ENCODE measurements at places on chromosomes 1 and 21.

DNA sequence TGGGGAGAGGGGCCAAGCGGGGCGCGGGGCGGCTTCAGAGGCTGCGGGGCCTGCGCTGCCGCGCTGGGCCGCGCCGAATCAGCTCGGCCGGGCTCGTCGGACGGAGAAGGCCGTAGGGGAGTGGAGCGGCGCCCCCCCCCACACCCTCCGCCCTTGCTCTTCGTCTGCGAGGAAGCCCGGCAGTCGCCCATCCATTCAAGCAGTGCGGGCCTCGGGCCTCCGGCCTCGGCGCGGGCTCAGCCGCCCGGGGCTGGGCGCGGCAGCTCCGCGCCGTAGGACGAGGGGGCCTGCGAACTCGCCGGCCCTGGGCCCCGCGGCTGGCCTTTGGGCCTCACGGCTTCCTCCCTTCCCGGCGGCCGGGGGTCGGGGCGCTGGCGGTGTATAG is 564 bp downstream of the CTPS1 start:
- DNase-seq, result no peak

GRCh38 chr1:89363196-89363595 is 663 bp upstream of the GBP6 start:
- DNase-seq, result no peak

GRCh38 chr1:17539118-17539476 is 401 bp upstream of the ARHGEF10L start:
- DNase-seq, result no peak

DNA sequence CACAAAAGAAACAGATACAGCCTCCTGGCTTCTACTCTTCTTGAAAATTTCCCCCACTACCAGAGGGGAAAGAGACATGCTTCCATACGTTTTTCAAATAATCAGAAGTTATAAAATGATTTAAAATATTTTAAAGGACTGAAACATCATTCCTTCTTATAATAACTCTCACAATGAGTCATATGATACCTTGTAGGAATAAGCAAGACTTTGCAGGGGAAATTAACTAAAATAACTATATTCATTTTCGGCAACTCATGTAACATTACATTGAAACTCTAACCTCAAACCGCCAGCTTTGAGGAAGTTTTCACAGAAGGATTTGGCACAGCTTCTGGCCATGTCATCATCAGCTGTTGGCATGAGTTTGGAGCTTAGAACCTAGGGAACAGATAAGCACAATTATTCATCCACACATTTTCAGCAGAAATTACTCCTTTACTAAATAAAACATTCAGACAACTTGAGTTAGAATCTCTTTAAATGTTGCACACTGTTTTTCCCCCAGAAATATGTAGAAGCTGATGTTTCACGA is 85.9 kb downstream of the USP24 start:
- no peak for DNase-seq

- DNase-seq, result no peak
Observed at GRCh38 chr1:41658431-41659158, 174.1 kb upstream of the EDN2 start.

DNA sequence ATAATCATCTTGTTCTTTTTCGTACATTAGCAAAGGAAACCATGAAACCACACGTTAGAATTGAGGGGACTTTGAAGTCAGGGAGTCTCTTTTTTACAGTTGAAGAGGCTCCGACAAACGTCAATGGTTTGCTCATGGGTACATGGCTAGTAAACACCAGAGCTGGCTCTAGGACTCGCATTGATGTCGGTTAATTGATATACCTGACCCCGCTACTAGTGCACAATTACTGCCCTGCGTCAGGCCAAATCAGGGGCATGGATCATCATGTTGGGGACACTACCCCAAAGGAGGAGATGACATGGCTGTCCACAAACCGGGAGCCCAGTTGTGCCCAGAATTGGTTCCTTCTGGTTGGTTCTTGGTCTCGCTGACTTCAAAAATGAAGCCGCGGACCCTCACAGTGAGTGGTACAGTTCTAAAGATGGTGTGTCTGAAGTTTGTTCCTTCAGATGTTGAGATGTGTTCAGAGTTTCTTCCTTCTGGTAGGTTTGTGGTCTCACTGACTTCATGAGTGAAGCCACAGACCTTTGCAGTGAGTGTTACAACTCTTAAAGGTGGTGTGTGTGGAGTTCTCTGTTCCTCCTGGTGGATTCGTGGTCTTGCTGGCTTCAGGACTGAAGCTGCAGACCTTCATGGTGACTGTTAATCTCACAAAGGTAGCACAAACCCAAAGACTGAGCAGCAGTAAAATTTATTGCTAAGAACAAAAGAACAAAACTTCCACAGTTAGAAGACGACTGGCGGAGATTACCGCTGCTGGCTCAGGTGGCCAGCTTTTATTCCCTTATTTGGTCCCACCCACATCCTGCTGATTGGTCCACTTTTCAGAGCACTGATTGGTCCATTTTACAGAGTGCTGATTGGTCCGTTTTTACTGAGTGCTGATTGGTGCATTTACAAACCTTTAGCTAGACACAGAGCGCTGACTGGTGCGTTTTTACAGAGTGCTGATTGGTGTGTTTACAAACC is 126.9 kb upstream of the ERRFI1 start:
- no peak for DNase-seq

DNA sequence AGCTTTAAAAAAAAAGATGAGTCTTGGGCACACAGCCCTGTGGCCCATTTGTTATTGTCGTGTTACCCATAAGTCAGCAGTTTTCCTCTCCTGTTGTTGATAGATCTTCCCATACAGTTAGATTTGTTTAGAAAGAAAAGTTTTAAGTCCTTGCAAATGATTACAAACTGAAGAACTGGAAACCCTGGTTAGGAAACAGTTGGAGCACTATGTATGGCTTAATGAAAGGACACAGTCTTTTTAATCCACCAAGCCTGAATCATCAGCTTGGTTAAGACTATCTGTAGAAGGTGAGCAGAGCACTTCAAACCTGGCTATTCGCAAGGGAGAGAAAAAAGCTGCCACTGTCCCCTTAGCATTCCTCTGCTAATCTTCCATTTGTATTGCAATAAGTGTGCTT is 241.0 kb downstream of the DISC1 start:
- DNase-seq, result no peak

- DNase-seq, result no peak
Observed at GRCh38 chr1:16091296-16091695, 17.8 kb upstream of the FAM131C start.

DNA sequence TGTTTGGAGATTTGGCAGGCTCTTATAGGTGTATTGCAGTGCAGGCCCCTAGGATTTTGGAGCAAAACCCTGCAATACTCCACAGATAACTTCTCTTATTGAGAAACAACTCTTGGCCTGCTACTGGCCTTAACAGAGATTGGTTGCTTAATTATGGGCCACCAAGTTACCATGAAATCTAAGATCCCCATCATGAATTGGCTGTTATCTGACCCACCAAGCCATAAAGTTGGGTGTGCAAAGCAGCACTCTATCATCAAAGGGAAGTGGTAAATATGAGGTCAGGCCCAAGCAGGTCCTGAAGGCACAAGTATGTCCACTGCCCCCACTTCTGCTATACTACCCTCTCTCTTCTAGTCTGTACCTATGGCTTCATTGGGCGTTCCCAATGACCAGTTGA is 130.0 kb upstream of the TNFSF4 start:
- no peak for DNase-seq

GRCh38 chr1:200274116-200274515 is 135.7 kb downstream of the ZNF281 start:
- DNase-seq, result no peak

- no peak for DNase-seq
Observed at GRCh38 chr21:44779417-44780136, 22.0 kb downstream of the UBE2G2 start.

- DNase-seq, result no peak
Observed at GRCh38 chr1:172180501-172181285, 239.8 kb upstream of the C1orf105 start.

- no peak for DNase-seq
Observed at GRCh38 chr1:111850109-111850508, 94.4 kb downstream of the DDX20 start.

DNA sequence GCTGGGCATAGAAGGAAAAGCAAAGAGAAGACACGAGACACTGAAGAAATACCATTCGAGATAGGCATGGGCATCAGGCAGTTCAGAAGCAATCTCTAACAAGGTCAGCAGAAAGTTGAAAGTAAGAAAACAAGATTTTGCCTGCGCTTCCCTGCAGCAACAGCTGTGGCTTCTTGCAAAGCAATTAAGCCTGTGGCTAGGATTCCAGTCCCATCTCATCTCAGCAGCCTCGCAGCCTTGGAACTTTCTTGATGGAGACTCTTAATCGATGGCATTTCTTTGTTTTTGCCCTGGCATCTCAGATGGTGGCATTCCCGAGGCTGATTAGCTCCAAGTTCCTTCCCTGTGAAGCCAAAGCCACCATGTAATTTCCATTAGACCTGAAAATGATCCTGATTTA is 64.6 kb upstream of the SPAG17 start:
- no peak for DNase-seq

GRCh38 chr1:110482662-110483307 is 31.8 kb downstream of the PROK1 start:
- no peak for DNase-seq

DNA sequence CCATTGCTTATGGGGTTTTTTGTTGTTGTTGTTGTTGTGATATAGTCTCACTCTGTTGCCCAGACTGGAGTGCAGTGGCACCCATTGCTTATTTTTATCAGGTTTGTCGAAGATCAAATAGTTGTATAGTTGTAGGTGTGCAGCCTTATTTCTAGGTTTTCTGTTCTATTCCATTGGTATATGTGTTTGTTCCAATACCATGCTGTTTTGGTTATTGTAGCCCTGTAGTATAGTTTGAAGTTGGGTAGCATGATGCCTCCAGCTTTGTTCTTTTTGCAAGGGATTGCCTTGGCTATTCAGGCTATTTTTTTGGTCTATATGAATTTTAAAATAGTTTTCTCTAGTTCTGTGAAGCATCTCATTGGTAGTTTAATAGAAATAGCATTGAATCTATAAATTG is 11.6 kb downstream of the ZNF678 start:
- no peak for DNase-seq

GRCh38 chr21:16262091-16262490 is 532.3 kb downstream of the USP25 start:
- no peak for DNase-seq

DNA sequence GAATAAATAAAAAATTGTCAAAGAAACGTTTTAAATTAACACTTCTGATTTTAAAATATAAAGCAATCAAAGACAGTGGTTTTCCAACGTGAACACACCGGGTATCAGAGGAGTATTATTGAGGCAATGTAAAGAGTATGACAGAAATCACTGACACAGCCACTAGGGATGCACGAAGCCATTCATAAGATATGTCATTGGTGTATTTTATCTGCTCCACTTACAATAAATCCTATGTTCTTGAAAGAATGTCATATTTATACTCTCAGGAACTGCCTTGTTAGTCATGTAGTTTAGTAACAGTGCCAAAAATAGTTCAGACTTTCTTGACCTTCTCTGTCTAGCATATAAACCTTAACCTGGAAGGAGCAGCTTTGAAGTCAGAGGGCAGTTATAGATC is 835.0 kb upstream of the NCAM2 start:
- DNase-seq, result no peak

DNA sequence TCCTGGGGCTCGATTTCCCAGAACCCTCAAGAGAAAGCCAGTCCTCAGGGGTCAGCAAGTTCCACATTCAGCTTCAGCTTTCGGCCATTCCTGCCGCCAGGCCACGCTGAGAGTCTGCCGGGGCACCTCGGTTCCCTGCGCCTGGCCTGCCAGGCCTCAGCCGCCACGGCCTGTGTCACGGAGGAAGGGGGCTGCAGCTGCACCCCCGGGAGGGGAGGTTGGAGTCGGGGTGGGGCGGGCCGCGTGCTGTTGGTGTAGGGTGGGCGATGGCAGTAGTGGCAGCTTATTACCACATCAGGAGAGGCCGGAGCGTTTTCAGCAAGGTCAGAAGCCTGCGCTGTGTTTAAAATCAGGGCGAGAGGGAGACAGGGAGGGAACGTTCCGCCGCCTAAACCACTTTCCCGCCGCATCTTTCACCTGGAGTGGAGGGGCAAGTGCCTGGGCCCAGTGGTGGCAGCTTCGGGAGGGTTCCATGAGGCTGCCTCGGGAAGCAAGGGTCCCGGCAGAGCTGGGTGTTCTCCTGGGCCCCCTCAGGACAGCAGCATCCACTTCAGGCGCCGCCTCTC is 68.5 kb upstream of the TRAPPC10 start:
- DNase-seq, result no peak

DNA sequence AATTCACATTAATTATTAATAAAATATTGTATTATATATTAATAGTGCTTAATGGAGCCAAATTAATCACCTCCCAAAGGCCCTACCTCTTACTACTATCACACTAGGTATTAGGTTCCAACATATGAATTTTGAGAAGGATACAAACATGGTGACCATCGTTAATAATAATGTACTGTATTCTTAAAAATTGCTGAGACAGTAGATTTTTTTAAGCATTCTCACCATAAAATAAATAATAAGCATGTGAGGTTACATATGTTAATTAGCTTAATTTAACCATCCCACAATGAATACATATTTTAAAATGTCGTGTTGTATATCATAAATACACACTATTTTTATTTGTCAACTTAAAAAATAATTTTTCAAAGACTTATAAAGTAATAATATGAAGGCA is 299.2 kb upstream of the NR5A2 start:
- DNase-seq, result no peak

GRCh38 chr1:43143441-43143888 is 28.6 kb downstream of the EBNA1BP2 start:
- DNase-seq, result no peak

- no peak for DNase-seq
Observed at GRCh38 chr1:5781079-5781478, 211.1 kb downstream of the NPHP4 start.

DNA sequence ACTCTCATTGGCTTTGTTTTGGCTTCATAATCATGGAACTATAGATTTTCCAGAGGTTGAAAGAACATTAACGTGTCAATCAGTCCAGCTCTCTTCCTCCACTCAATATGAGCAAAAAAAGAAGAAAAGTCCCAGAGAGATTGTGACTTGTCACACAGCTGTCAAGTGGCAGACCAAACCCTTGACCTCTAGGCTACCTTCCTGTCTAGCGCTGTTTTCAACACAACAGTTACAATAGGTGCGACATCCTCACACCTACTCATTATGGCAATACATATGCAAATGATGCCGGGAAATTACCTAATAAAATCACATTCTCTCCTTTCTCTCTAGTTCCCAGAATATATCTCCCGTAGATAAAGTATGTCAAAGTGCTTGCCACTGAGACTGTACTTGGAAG is 1.1 kb downstream of the WARS2 start:
- no peak for DNase-seq

GRCh38 chr1:79059341-79059740 is 52.8 kb upstream of the ADGRL4 start:
- DNase-seq, result no peak

- DNase-seq, result no peak
Observed at GRCh38 chr1:5903031-5903430, 89.2 kb downstream of the NPHP4 start.

DNA sequence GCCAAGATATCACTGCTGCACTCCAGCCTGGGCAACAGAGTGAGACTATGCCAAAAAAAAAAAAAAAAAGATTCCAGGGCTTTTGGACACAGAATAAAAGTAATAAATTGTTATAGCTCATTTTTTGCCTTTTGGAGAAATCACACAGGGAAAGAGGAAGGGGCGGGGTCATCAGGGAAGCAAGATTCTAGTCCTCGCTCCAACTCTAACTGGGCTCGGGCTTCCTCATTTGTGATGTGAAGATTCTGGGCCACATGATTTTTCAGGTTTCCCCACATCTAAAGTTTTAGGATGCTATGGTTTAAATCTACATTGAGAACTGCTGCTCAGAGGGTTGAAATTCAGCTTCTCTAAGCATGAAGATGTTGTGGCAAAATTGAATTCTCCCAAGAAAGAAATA is 179.3 kb upstream of the PLXNA2 start:
- no peak for DNase-seq
